Suppressor macrophage treated with lipopolysaccharide for 1 hour (primary cell): ENCODE measurements at places on chromosomes 3 and 15.

GRCh38 chr3:182637350-182638110 lies 155.8 kb upstream of the ATP11B start:
- no peak for DNase-seq

GRCh38 chr3:112815981-112816380 lies 30.7 kb downstream of the CD200R1L start:
- DNase-seq, result no peak

DNA sequence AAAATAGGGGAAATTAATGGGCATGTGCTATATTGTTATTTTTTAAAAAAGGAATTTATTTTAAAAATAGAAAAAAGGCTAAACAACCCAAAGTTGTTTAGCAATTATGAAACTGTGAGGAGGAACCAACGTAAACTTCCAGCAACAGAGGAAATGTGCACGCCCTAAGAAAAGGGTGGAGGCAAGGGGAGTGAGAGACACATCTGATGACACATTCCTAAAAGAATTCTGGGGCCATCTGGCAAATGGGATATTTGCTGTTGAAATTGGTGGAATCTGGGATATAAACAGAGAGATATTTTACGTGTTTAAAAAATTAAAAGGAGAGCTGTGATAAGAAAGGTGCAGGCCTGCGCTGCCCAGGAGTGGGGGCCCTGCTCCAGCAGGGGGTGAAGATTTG lies 50.8 kb upstream of the MUC13 start:
- peak; percentile 68 for DNase-seq

DNA sequence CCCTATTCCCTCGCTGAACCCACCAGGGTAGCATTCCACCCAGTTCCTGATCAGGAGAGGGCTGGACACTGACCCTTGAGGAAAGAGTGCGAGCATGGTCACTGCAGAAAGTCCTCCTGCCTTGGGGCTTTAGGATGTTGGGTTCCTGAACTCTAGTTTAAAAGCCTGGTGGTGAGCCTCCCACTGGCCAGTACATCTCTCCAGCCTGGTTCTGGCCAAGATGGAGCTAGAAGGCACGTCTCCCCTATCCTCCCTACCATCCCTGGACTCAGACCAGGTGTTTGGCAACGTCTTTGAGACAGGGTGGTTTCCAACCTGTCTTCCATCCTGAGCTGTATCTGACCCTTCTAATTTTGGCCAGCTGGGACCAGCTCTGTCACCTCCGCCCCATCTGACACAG lies 31.4 kb downstream of the NBEAL2 start:
- no peak for DNase-seq

GRCh38 chr3:28935146-28935545 lies 345.7 kb upstream of the RBMS3 start:
- DNase-seq, result no peak

DNA sequence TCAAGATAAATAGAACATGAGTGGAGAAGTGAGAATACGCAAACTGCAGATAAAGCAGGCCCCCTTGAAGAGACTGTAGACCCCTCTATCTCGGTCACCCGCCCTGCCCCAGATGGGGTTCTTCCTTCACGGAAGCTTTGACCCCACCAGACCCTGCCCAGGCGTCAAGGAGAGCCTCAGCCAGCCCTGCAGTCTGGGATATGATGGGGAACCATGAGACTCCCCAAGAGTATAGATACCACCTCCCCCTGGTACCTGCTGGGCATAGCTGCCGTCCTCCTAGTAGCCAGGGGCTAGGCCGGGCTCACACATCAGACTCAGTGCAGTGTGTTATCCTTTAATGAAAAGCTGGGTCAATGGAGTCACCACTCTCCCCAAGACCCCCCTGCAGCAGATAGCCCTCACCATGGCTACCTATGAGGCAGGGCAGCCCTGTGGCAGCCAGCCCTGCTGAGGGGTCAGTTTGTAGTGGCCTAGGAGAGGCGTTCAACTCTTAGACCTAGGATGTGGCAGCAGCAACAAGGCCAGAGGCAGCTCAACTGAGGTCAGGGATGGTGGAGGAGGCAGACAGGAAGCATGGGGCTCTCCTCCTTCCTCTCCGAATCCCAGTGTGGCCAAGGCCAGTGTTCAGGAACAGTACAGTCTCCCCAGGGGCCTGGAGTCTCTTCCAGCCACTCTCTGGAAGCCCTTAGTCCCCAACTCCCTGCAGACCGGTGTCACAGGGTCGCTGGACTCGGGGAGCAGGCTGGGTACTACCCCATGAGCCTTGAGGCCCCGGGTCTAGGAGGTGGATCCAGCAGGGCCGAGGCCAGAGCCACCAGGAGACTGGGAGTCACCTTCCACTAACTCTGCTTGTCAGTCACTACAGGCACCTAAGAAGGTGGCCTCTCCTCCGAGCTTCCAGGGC lies 26.1 kb downstream of the PLXNB1 start:
- DNase-seq, result no peak

GRCh38 chr3:116863822-116864589 lies 154.4 kb downstream of the TUSC7 start:
- peak; percentile 52 for DNase-seq

DNA sequence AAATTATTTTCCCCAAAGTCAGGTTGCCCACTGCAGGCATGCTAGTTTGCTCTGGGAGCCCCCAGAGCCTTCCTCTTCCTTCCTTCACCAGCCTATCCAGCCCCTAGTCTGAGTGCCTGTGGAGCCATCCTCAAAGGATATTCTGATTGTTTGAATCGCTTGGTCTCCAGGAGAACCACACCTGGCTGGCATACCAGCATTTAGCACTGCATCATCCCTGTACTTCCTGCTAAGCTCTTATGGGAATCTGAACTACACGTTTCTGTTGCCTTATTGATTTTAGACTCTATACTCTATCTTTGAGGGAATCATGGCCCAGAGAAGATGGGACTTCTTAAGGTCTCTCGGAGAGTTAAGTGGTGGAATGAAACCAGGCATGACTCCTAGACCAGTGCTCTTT lies 26.3 kb downstream of the ZBTB38 start:
- DNase-seq, result no peak

DNA sequence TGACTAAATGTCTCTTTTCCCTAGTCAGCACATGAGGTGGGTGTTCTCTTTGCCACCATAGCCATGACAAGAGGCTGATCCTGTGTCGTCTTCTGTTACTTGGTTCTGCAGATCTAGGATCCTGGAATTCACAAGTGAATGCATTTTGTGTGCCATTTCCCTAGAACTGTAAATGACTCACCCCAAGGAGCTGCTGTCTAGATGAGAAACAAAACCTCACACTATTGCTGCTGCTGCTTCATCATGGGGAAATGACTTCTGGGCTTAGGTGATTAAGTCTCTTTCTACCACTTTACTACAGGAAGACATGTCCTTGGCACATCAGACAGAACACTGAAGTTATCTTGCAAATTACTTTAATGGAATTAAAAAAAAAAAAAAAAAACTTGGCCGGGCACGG lies 54.9 kb downstream of the SLCO3A1 start:
- peak; percentile 82 for DNase-seq
